ENCODE measurements at places on chromosomes 6 and 20.

DNA sequence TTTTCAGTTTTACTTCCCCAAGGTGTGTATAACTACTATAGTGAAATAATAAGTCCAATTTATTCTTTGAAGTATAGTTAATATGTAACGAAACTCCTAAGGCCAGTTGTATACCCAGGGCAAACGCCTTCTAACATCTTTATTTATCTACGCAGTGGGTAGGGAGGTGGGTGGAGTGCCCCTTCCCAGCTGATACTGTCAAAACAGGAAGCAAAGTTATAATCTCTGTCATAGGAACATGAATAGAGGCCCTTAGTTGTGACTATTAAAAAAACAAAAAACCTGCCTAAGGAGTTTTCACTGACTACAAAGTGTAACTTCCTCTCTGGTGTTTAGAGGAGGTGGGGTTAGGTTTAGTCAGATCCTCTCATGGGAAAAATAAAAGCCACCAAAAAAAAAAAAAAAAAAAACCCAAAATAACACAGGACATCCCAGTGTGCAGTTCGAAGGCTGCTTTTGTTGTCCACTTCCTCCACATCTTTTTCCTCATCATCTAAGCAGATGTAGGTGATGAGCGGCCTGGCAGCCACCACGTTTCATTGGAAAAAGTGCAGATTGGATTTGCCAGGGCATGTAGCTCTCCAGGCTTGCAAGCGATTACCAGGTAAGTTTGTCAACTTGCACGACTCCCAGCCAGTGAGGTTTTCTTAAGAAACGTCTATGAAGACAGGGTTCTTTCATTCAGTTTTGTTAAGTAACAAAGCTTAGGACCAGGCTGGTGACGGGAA is 58.7 kb downstream of the UTRN start:
- DNase-seq = no peak

DNA sequence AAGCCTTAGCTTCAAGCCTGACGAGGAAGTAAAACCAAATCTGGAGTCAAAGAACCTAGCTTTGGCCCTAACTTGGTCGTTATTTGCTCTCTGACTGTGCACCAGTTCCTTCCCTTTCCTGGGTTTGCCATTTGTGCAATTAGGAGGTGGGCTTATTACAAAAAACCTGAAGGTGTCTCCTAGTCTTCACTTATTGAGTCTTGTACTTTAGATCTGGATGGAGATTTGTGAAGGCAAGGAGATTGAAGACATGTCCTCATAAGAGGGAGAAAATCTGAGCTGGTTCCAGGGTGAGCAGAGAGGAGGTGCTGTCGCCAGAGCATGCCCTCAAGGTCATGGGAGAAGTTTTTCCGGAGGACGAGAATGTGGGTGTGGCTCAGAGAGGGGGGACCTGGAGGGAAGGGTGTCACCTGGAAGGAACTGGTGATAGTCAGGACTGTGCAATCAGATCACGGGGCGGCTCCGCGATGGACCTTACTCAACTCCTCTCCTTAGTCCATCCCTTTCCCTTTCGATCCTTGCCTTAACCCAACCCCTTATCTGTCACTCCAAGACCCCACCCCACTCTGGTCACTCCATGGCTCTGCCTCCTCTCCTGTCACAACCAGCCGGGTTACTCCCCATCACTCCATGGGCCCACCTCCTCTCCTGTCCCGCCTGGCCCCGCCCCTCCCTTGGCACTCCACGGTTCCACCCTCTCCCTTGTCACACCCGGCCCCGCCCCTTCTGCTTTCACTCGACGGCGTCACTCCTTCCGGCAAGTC is 588 bp upstream of the ACSS2 start:
- no peak for DNase-seq

- DNase-seq = no peak
These were observed 26.3 kb downstream of the PM20D2 start for GRCh38 chr6:89172131-89172530.

GRCh38 chr6:94269256-94269655 is 849.9 kb upstream of the EPHA7 start:
- no peak for DNase-seq

- no peak for DNase-seq
These were observed 527.5 kb downstream of the HDGFL1 start for GRCh38 chr6:23096876-23097275.
